Tibial artery (tissue), 4 donors: ENCODE measurements at places on chromosomes 2 and 18.

GRCh38 chr2:239528883-239529282, 128.1 kb upstream of the HDAC4 start:
- no peak overlapping the region for H3K4me3 ChIP-seq
- no peaks in the 10 kb centered on the region for H3K4me1 ChIP-seq
- no peak overlapping the region for H3K27ac ChIP-seq
- DNase-seq = no peak

- no peak overlapping the region for H3K4me3 ChIP-seq
- H3K36me3 ChIP-seq = no peaks in the 10 kb centered on the region
- no peak overlapping the region for H3K27ac ChIP-seq
- no peaks in the 10 kb centered on the region for H3K4me1 ChIP-seq
- H3K27me3 ChIP-seq = no peaks in the 10 kb centered on the region
Observed at GRCh38 chr2:235855011-235855410, 313.2 kb downstream of the GBX2 start.

- H3K4me1 ChIP-seq = no peaks in the 10 kb centered on the region
- H3K27me3 ChIP-seq = no peaks in the 10 kb centered on the region
- H3K36me3 ChIP-seq = no peaks in the 10 kb centered on the region
- no peak overlapping the region for H3K27ac ChIP-seq
- peak; percentile 90 for DNase-seq
Observed at GRCh38 chr2:43018179-43019024, 208.0 kb downstream of the ZFP36L2 start.

GRCh38 chr2:14072338-14072737, 560.2 kb upstream of the LRATD1 start:
- no peaks in the 10 kb centered on the region for H3K4me1 ChIP-seq
- H3K27me3 ChIP-seq = no peaks in the 10 kb centered on the region
- no peaks in the 10 kb centered on the region for H3K36me3 ChIP-seq
- no peak for DNase-seq

DNA sequence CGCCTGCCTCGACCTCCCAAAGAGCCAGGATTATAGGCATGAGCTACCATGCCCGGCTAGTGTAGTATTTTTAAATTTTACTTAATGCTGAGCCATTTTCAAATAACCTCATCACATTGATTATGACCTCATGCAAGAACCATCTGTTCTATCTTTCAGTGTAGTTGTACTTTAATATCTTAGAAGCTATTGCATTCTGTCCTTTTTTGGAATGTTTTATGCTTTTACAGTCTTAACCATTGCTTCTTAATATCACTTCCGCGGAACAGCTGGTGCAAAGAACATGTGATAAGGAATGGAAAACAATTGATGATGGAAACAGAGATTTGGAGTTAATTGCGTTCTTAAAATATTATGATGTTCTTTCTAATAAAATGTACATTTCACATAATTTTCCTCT, 2.7 kb downstream of the GEN1 start:
- no peak for DNase-seq
- H3K27ac ChIP-seq = no peak overlapping the region
- no peak overlapping the region for H3K4me3 ChIP-seq
- H3K36me3 ChIP-seq = no peaks in the 10 kb centered on the region
- H3K27me3 ChIP-seq = no peaks in the 10 kb centered on the region
- peaks cover 7% of the 10 kb centered on the region for H3K4me1 ChIP-seq
